Astrocyte (in vitro differentiated cells and primary cell): ENCODE measurements at places on chromosomes 12 and 14. TPM values are rescaled to one million over a fixed set of nuclear protein-coding genes. Genes with fewer than 3 reads are reported as not detected.

DNA sequence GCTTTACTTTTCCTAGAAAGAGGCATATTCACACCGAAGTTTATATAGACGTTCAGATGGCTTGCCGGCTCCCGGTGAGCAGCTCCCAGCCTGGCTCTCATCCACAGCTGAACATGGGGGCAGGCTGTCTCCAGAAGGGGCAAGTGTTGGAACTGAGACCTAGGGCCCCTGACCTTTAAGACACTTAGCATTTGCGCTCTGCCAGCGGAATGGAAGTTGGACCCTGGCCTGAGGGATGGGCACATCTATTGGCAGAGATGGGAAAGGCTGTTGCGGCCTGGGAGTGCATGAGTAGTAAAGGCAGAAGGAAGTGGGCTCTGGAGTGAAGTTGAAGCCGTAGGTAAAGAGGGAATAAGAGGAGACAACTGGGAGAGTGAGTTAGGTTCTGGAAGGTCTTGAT is 54.2 kb upstream of the TSPAN9 start:
- H3K27me3 ChIP-seq = no peaks in the 10 kb centered on the region
- no peak overlapping the region for H3K4me3 ChIP-seq
- DNase-seq = no peak
- H3K36me3 ChIP-seq = peaks cover 4% of the 10 kb centered on the region
- H3K27ac ChIP-seq = no peak overlapping the region

- H3K27ac ChIP-seq = no peak overlapping the region
- no peaks in the 10 kb centered on the region for H3K4me1 ChIP-seq
- no peaks in the 10 kb centered on the region for H3K36me3 ChIP-seq
- DNase-seq = peak; percentile 12
- peaks cover 10% of the 10 kb centered on the region for H3K27me3 ChIP-seq
- H3K4me3 ChIP-seq = no peak overlapping the region
Observed at GRCh38 chr14:64826333-64826732, 53.4 kb downstream of the SPTB start.

The KRT85 gene
- total RNA-seq = not detected in 2 replicates

The MORN3 gene
- total RNA-seq = 0.36 and 0.70 TPM in 2 replicates

DNA sequence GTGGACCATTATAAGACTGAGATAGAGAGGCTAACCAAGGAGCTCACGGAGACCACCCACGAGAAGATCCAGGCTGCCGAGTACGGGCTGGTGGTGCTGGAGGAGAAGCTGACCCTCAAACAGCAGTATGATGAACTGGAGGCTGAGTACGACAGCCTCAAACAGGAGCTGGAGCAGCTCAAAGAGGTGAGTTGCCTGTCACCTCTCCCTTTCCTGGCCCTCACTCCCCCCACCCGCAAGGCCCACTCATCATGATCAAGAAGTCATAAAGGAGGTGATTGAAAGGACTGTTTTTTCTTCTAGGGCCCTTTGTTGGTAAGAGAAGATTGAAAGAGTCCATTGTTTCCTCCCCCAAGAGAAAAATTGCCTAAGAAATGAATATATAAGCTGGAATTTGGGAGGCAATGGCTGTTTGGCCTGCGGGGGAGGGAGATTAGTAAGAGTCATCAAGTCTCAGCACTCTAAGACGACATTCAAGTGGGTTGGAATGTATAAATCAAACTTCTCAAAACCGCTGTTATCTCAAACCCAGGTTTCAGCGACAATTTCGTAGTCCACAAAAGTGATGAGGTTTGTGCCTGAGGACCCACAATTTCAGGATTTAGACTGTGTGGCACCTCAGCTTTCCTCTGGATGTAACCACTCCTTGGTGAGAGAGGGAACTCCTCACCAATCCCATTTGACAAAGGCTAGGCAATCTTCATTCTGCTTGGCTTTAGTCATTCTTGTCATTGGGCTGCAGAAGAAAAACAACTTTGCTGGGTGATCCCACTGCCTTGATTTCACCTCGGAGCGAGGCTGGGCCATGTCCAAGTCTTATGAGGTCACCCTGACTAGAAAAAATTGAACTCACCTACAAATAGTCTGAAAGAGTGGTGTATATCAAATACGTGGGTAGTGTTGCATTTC is 966 bp downstream of the BICD1 start:
- peak; percentile 84 for DNase-seq
- H3K36me3 ChIP-seq = no peaks in the 10 kb centered on the region
- H3K4me3 ChIP-seq = peak overlapping the region; percentile 81
- peaks cover 9% of the 10 kb centered on the region for H3K4me1 ChIP-seq

The NPFF gene
- 0.82 TPM in 1 of 2 replicates, not detected in the other for total RNA-seq

DNA sequence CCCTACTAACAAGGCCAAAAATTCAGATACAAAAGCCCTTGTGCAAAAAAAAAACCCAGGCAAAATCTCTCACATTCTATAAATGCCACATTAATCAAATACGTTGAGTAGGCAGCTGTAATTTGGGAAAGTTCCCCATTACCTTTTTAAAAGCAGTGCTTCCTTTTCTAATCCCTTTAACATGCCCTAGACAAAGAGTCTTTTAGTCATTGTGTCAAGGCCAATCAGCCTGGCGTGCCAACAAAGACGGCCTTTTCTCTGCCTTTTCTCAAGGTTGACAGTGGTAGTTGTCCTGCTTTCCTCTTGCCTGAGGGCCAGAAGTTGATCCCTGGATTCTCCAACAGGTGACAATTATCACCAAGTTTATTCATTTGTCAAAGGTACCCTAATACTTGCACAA is 62.5 kb upstream of the METAP2 start:
- peaks cover 5% of the 10 kb centered on the region for H3K4me1 ChIP-seq
- no peak for DNase-seq
- no peaks in the 10 kb centered on the region for H3K36me3 ChIP-seq
- H3K27me3 ChIP-seq = peaks cover 4% of the 10 kb centered on the region
- H3K4me3 ChIP-seq = no peak overlapping the region

GRCh38 chr12:115910057-115910456 is 367.4 kb downstream of the MED13L start:
- no peak overlapping the region for H3K27ac ChIP-seq
- no peak for DNase-seq
- H3K4me3 ChIP-seq = no peak overlapping the region
- peaks cover 12% of the 10 kb centered on the region for H3K27me3 ChIP-seq
- H3K4me1 ChIP-seq = no peaks in the 10 kb centered on the region

GRCh38 chr14:100587086-100587762 is at the start of gene BEGAIN:
BEGAIN (minus strand) TSS chr14:100587417; CDS start chr14:100587290, 127 bp downstream.
- peaks cover 12% of the 10 kb centered on the region for H3K27me3 ChIP-seq
- DNase-seq = no peak
- H3K36me3 ChIP-seq = no peaks in the 10 kb centered on the region
- H3K27ac ChIP-seq = no peak within 1 kb of the TSS
- H3K4me1 ChIP-seq = peaks cover 5% of the 10 kb centered on the region

- peaks cover 18% of the 10 kb centered on the region for H3K4me1 ChIP-seq
- no peak for DNase-seq
- no peak overlapping the region for H3K27ac ChIP-seq
- H3K36me3 ChIP-seq = no peaks in the 10 kb centered on the region
Observed at GRCh38 chr12:104452087-104452486, 4.7 kb upstream of the CHST11 start.

The BEST3 gene
- 1.0 and 1.2 TPM in 2 replicates for total RNA-seq

GRCh38 chr14:90628825-90629224 is 187.4 kb downstream of the TTC7B start:
- H3K4me1 ChIP-seq = peaks cover 14% of the 10 kb centered on the region
- no peaks in the 10 kb centered on the region for H3K27me3 ChIP-seq
- no peak for DNase-seq
- no peak overlapping the region for H3K4me3 ChIP-seq
- no peak overlapping the region for H3K27ac ChIP-seq

DNA sequence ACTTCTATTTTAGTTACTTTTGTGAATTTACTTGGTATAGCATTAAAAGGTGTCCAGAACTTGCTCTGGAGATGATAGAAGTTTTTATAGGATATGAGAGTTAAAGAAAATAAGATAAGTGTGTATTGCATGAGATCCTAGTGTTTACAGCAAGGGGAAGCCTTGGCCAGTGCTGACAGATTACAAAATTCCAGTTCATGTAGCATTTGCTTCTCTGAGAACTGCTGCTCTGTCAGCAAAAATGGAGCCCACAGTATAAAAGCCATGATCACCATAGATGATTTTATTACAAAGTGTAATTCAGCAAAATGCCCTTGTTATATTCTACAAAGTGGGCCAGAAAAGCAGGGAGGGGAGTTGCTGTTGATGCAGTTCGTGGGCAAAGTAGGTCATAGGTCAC is 40.0 kb upstream of the ATF1 start:
- H3K36me3 ChIP-seq = peaks cover 53% of the 10 kb centered on the region
- no peaks in the 10 kb centered on the region for H3K27me3 ChIP-seq
- no peak for DNase-seq
- no peaks in the 10 kb centered on the region for H3K4me1 ChIP-seq

- H3K27ac ChIP-seq = no peak overlapping the region
- H3K36me3 ChIP-seq = no peaks in the 10 kb centered on the region
- DNase-seq = no peak
- H3K27me3 ChIP-seq = no peaks in the 10 kb centered on the region
- no peaks in the 10 kb centered on the region for H3K4me1 ChIP-seq
- H3K4me3 ChIP-seq = no peak overlapping the region
Observed at GRCh38 chr12:29053567-29053966, 95.5 kb upstream of the FAR2 start.

DNA sequence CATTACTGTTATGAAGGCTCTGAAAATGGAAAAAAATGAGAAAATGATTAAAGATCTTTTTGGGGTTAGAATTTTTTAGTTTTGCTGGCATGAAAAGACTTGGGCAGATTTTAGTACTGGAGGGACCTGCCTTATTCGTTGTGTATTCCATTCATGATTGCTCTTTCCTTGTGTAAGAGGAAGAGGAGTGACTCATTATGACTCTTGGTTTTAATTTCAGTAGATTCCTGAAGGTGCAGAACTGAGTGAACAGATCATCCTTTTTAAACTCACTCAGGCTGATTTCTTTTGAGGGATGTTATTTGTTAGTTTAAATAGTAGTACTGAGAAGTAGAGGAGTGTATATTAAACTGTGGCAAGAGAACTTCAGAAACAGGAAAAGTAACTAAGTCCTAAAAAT is 41.6 kb downstream of the AKAP6 start:
- H3K4me1 ChIP-seq = peaks cover 45% of the 10 kb centered on the region
- H3K4me3 ChIP-seq = no peak overlapping the region
- no peaks in the 10 kb centered on the region for H3K36me3 ChIP-seq
- H3K27ac ChIP-seq = peak overlapping the region; percentile 9
- H3K27me3 ChIP-seq = no peaks in the 10 kb centered on the region
- peak; percentile 82 for DNase-seq

The NGB gene
- total RNA-seq = not detected in 2 replicates

The RPGRIP1 gene
- not detected in 2 replicates for total RNA-seq

DNA sequence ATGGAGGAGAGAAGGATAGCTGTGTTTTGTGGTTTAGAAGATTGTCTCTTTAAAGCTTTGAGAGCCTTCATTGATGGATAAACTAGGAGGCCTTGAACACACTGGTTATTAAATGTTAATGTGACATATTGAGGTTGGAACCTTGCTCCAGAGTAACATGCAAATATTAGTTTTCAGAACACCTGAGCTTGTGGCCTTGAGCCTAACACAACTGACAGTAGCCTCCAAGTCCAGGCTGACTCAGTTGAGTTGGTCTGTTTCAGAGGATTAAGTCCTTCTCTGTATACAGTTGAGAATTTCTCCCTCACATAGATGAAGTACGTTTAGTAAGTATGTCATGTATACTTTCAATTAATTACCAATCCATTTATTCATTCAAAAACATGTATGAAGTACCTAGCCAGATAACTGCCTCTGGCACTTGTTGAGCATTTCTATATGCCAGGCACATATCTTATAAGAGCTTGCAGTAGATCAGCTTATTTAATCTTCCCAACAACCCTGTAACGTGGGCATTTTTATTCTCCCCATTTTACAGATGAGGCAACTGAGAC is 63.5 kb downstream of the ELK3 start:
- DNase-seq = no peak
- no peaks in the 10 kb centered on the region for H3K27me3 ChIP-seq
- peaks cover 27% of the 10 kb centered on the region for H3K36me3 ChIP-seq

- H3K27me3 ChIP-seq = no peaks in the 10 kb centered on the region
- H3K36me3 ChIP-seq = no peaks in the 10 kb centered on the region
- no peak overlapping the region for H3K4me3 ChIP-seq
- no peaks in the 10 kb centered on the region for H3K4me1 ChIP-seq
- H3K27ac ChIP-seq = no peak overlapping the region
Observed at GRCh38 chr14:60222820-60223219, 26.2 kb upstream of the PPM1A start.

DNA sequence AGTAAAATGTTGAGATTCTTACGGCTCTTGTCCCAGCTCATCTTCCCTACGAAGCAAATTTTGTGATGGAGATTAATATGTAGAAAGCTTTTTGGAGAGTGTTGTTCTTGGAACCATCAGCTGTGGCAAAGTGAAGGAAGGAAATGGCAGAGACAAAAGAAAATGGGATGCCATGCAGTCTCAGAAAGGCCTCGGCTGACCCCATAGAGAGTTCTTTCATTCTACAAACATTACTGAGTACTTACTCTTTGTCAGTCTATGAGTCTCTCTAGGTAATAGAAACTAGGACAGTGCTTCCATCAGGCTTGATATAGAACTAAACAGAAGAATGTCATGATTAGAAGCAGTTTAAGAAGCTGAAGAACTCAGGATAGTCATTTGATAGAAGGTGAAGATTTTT is 134.1 kb downstream of the PLEKHA5 start:
- DNase-seq = no peak
- H3K36me3 ChIP-seq = no peaks in the 10 kb centered on the region
- no peaks in the 10 kb centered on the region for H3K27me3 ChIP-seq
- H3K27ac ChIP-seq = peak overlapping the region; percentile 12

The TEX52 gene
- total RNA-seq = not detected in 2 replicates

The DDX47 gene
- 54.6 and 62.1 TPM in 2 replicates for total RNA-seq

DNA sequence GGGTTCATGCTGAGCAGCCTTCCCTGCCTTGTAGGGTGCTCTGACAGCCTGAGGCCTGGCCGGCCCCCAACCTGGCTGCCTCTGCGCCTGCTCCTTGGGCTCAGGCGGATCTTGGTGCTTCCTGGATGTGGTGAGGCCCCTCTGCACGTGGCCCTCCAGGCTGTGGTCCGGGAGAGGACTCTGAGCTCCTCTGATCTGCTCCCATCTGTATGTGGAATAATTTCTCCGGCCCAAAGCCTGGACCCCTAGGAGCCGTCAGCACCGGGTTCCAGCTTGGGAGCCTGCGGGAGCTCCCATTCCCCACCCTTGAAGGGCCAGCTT is 21.3 kb upstream of the EIF2B2 start:
- H3K4me3 ChIP-seq = no peak overlapping the region
- no peaks in the 10 kb centered on the region for H3K27me3 ChIP-seq
- no peak for DNase-seq
- H3K27ac ChIP-seq = peak overlapping the region; percentile 14
- no peaks in the 10 kb centered on the region for H3K36me3 ChIP-seq
- H3K4me1 ChIP-seq = peaks cover 22% of the 10 kb centered on the region

DNA sequence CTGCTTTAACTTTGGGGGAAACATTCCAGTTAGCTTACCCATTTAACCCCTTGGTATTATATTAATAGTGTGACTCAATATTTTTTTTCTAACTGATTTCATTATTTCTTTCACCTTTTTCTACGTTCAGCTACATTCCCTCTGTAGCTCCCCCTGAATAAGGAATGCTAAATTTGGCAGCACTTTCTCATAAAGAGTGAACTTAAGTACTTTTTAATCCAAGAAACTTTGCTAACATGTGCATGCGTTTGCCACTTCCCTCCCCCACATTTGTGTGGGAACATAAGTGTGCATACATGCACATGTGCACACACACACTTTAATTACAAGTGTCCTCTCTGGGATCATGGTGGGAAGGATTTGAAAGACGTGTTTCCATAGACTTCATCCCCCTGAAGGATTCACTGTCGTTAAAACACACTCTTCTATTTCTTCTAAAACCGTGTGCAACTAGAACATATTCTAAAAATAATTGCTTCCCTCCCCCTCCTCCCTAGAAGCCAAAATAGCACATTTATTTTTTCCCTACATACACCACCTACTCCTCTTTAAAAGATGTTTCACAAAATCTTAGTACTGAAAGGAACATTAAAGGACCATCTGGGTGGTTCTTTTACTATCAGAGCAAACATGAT is 142.6 kb downstream of the PPM1H start:
- peaks cover 15% of the 10 kb centered on the region for H3K4me1 ChIP-seq
- H3K36me3 ChIP-seq = no peaks in the 10 kb centered on the region
- H3K4me3 ChIP-seq = no peak overlapping the region

The TSPAN8 gene
- total RNA-seq = not detected in 2 replicates

The AQP2 gene
- total RNA-seq = not detected in 2 replicates
